ENCODE measurements at places on chromosomes 11 and 22. TPM values are rescaled to one million over a fixed set of nuclear protein-coding genes. Genes with fewer than 3 reads are reported as not detected.

- no peak for DNase-seq
Measured at GRCh38 chr22:38222797-38223119, 21.0 kb downstream of the MAFF start.

GRCh38 chr11:77372726-77373125, 71.2 kb upstream of the GDPD4 start:
- DNase-seq, result no peak

DNA sequence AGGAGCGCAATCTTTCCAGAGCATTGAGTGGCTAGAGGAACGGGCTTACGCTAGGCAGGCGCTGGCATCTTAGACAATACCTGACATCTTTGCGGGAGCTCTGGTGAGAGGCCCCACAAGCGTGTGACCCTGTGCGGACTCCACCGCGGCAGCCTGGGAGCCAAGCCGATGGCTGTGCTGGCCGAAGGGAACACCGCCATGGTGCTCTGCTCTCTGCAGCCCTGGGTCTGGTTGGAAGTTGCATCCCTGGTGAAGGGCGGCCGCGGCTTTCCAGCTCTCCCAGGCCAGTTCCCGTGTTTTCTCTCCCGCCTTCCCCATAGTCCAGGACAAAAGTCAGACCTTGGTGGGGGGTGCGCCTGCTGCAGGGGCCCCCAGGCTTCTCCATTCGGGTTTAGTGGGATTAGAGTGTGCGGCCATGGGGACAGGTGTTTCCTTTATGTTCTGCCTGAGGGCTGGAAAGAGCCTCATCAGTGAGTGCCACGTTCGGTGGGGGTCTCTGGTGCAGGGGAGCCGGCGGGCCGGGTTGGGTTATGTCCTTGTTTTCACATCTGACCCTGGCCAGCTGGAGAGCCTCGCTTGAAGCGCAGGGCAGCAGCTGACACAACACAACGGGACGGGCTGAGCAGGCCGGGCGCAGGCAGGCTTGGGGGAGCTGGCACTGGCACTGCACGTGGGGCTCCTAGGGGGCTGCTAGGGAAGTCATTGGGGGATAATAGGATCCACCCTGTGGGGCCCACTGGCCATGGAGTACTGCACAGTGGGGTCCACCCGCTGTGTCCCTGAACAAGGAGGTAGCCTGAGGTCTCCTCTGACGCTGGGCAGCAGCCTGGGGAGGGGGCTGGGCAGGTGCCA, 94.8 kb downstream of the KCNQ1 start:
- DNase-seq, result no peak

- no peak for DNase-seq
Measured at GRCh38 chr11:86214710-86215109, 29.8 kb upstream of the EED start.

DNA sequence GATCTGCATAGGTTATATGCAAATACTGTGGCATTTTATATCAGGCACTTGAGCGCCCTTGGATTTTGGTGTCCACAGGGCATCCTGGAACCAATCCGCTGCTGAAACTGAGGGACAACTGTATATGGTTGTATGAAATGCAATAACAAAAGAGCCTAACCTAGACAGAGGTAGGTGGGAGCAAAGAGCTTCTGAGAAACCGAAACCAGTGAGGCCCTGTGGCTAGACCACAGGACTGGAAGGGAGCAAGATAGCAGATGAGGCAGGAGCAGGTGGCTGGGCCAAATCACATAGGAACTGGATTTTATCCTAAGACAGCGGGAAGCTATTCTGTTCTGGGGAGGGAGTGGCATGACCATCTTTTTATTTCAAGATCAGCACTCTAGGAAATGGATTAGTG, 30.1 kb downstream of the RCN1 start:
- no peak for DNase-seq

- DNase-seq, result no peak
Measured at GRCh38 chr11:86741839-86742805, 58.2 kb upstream of the PRSS23 start.

DNA sequence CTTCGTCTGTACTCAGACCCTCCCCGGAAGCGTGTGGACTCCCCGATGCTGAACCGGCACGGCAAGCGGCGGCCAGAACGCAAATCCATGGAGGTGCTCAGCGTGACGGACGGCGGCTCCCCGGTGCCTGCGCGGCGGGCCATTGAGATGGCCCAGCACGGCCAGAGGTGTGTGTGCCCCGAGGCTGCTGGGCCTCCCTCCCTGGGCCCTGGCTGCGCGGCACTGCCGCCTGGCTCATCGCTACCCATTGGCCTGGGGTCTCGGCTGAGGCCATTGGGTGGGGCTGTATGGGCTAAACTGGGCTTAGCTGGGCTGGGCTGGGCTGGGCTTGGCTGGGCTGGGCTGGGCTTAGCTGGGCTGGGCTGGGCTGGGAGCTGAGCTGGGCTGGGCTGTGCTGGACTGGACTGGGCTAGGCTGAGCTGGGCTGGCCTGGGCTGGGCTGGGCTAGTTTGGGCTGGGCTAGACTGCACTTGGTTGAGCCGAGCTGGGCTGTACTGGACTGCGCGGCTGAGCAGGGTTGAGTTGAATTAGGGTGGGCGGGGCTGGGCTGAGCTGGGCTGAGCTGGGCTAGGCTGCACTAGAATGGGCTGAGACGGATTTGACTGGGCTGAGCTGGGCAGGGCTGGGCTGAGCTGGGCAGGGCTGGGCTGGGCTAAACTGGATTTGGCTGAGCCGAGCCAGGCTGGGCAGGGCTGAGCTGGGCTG, 40.7 kb downstream of the MOB2 start:
- no peak for DNase-seq

DNA sequence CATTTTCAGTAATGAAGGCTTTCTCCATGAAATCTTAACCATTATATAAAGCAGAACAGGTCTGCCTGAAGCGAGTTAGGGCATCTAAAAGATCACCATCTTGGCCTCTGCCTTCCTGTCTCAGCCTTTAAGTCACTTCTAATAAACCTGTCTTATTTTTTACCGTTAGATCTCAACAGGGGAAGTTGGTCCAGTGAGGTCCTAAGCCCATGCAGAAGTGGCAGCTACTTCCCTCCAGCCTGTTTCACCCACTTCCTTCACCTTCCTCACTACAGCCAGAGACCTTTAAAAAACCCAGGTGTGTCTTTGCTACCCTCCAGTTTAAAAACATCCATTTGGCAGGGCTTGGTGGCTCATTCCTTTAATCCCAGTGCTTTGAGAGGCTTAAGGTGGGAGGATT, 14.1 kb upstream of the LIPT2 start:
- DNase-seq, result no peak

- DNase-seq, result no peak
Measured at GRCh38 chr11:126646701-126647557, 291.4 kb downstream of the ST3GAL4 start.

DNA sequence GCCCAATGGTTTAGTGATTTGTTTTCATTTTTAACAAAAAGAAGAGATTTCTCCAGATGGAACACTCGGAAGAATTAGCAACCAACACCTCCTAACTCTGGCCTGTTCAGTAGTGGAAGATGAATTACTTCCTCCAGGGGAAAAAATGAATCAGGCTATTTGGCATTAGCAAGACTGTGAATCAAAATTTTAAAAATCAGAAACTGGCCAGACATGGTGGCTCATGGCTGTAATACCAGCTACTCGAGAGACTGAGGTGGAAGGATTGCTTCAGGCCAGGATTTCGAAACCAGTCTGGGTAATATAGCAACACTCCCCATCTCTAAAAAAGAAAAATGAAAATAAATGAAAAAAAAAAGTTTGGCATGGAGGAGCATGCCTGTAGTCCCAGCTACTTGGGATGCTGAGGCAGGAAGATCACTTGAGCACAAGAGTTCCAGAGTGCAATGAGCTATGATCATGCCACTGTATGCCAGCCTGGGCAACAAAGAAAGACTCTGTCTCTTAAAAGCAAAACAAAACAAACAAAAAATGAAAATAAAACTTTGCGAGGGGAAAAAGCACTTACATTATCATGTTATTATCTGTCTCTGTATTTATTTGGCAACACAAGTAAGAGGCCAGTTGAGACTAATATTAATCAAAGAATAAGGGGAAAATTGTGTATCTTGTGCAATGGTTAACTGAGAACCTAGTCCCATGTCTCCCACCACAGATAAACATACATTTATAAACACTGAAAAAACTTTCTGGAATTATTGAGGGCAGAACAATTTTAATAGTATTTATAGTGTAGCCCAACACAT, 796.3 kb upstream of the ANO3 start:
- no peak for DNase-seq

- DNase-seq, result no peak
Measured at GRCh38 chr11:106087815-106088435, 10.5 kb downstream of the AASDHPPT start.

- no peak for DNase-seq
Measured at GRCh38 chr11:130047141-130047540, 22.6 kb upstream of the APLP2 start.

DNA sequence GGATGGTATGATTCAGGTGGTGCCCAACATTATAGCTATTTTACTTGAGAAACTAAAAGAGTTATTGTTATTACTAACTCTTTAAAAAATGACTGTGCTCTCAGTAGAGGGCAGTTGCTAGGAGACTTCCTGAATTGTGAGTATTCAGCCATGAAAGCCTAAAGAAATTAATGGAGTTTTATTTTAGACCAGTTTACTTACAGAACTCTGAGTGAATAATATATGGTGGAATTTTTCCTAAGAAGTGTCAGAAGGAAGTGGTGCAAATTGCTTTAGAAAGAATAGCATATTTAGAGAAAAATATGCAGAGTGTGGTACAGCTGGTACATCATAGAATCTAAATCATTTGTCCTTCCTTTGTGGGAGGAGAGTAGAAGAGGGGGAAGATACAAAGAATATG, 689.9 kb upstream of the CCDC90B start:
- no peak for DNase-seq

GRCh38 chr11:19524171-19524671, 188.4 kb upstream of the NAV2 start:
- no peak for DNase-seq

DNA sequence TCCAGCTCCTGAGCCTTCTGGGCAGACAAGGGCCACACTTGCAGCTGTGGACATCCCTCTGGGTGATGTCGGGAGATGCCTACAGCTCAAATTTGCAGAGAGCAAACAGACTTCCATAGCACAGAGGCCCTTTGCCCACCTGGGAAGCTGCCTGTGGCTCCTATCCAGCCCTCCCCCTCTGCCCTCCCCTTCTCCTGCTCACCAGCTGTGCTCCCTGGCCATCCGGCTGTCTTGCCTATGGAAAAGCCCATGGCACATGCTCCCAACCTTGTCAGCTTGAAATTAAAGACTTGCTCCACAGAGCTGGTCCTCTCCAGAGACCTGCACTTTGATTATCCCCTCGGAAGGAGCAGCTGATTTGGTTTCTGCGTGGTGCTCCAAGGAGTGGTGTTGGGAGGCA, 118.9 kb upstream of the NECTIN1 start:
- DNase-seq, result no peak

GRCh38 chr11:134486704-134487103, 74.7 kb upstream of the B3GAT1 start:
- DNase-seq, result no peak

DNA sequence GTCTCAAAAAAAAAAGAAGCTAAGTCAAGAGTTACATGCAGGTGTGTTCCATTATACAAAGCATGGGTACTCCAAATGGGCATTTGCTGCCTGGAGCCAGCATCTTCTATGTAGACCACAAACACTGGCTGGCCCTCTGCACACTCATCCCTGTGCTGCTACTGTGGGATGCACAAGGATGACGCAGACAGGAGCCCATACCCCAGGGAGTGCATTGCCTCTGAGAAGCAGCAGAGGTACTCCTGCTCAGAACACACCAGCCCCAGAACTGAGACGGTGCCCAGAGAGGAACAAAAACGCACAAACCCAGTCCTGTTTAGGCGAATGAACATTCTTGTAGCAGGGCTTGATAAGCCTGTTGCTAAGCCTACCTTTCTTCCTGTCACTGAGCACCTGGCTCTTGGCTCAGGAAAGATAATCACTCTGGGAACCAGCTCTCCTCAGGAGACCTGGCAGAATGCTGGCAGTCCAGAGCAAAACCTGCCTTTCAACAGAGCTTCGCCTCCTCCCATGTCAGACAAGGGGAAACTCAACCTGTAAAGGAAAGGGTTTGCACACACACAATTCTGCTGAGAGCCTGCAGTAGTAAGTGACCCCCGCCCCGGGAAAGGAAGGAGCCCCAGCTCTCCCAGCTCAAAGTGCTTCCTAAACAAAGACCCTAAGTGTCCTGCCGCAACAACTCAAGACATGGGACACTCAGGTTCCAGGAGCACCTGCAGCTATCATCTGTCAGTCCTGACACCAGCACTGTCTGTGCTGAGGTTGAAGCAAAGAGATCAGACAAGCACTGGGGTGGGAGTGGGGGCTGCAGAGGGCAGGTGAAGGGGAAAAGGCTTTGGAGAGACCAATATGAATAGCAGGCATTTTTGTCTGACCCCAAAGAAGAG, 145.7 kb downstream of the TENM4 start:
- no peak for DNase-seq

GRCh38 chr11:132683602-132684001, 848.7 kb downstream of the OPCML start:
- DNase-seq, result no peak

KCNQ1OT1 gene
- total RNA-seq, result 2.7 TPM

TUB gene
- total RNA-seq, result 2.2 TPM

OR4A16 gene
- not detected for total RNA-seq

ARHGAP42 gene
- total RNA-seq, result 1.6 TPM

TRPC6 gene
- total RNA-seq, result 0.27 TPM

FXYD2 gene
- total RNA-seq, result 0.54 TPM

INSC gene
- not detected for total RNA-seq

CARD18 gene
- not detected for total RNA-seq

SERPIND1 gene
- total RNA-seq, result not detected

FAR1 gene
- 23.2 TPM for total RNA-seq

SEPTIN3 gene
- under 0.01 TPM for total RNA-seq

Measured in hematopoietic multipotent progenitor cell (in vitro differentiated cells).